ENCODE measurements at places on chromosomes 5 and 9.

GRCh38 chr5:120771202-120771601, 307.1 kb downstream of the PRR16 start:
- DNase-seq: no peak

DNA sequence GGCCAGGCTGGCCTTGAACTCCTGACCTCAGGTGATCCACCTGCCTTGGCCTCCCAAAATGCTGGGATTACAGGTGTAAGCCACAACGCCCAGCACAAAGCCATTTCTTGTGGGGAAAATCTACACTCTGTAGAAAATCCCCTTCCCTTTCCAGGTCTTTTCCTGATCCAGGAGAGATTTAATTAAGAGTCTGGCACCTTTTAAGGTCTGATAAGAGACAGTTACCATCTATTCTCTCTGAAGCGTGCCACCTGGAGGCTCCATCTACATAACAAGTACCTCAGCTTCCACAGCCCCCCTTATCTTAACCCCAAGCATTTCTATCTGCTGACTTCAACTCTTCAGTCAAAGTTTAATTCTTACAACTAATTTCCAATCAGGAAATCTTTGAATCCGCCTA, 71.4 kb upstream of the CDK20 start:
- DNase-seq: no peak

DNA sequence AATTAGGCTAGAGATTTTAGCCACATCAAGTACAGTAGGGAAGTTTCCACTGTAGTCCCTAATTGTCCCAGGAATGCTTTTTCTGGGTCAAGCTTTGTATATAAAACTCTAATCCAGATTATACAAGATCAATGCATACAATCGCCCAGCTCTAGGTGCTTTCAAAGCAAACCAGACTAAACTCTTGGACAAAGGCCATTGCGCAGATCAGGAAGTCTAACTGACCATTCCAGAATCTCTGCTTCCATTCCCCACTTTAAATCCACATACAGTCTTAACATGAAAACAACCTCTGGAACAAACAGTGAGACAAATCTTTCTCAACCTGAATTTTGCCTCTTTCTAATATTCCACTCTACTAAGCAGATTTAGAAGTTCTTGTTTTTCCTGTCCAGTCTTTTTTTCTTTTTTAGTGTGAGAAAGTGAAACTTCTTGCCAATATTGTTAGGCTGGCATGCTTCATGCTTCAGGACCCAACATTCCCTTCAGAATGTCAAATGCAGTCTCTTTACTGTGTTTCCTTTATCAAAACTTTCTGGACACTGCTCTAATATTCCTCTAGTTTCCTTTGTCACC, 76.1 kb downstream of the ITGA1 start:
- DNase-seq: no peak

GRCh38 chr5:22541037-22541436, 312.1 kb downstream of the CDH12 start:
- no peak for DNase-seq

DNA sequence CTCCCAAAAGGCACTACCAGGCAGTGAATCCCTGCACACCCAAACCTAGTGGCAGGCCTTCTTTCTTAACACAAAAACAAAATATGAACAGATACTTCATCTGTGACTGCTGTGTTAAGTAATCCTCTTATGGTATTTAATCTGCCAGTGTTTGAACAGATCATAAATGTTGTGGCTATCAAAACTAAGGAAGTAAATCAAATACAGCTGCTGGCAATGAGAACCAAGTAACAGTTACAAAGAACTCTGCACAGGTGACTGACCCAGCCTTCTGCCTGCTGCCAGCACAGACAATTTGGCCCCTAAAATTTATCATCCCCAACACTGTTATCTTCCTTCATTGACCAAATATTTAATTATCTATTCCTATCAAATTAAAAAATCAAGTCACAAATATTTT, 78.0 kb downstream of the GNAQ start:
- no peak for DNase-seq

GRCh38 chr5:173885475-173886010, 2.6 kb upstream of the CPEB4 start:
- no peak for DNase-seq

DNA sequence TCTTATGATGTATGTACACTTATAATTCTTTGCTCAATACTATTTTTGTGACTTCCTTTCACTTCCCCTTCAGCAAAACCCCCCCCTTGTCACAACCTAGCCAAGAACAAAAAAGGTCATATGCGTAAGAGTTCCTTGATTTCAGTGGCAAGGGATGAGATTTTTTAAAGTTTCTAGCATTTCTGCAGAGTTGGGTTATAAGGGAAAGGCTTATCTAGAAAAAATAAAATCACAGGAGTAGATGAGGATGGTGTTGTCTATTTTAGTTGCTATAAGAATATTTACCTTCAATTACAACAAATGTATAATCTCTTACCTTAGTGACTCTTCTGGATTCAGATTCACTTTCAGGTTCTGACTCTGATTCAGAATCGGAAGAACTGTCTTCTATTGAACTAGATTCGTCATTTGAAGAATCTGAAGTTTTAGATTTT, 184.6 kb downstream of the AP3B1 start:
- DNase-seq: no peak

DNA sequence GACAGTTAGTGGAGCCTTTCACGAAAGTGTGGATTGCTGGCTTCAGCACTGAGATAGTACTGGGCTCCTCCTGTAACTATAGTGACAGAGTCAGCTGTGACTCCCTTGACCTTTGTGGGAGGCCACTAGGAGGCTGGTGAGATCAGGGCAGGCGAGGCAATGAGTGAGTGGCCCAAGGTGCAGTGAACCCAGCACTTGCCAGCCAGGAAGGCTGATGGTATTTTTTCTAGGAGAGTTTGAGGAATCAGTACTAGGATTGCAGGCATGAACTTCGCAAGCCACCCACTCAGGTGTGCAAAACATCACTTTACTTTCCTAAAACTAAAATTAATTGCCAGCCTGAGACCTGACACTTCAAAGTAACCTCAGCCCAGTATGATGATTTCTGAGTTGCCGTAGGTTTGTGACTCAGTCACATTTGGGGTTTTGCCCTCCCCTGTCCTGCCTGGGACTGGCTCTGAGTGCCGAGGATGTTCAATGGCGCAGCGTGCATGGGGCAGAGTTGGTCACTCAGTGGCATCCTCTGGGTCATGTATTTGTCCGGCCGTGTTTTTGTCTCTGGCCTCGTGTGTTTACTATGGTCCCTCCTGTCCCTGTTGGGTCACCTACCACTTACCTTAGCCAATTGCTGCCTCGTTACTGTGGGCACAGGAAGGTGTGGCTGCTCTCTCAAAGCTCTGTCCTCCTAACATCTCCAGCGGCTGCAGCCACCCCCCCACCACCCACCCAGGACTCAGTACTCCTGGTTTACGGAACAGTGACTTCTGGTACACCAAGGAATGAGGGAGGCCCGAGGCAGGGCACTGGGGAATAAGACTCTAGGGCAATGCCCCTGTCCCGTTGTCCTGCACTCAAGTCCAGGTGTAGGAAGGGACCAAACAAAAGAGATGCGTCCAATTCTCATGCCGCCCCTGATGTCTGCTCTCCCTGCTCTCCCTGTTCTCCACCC, 67.2 kb downstream of the IL31RA start:
- no peak for DNase-seq

DNA sequence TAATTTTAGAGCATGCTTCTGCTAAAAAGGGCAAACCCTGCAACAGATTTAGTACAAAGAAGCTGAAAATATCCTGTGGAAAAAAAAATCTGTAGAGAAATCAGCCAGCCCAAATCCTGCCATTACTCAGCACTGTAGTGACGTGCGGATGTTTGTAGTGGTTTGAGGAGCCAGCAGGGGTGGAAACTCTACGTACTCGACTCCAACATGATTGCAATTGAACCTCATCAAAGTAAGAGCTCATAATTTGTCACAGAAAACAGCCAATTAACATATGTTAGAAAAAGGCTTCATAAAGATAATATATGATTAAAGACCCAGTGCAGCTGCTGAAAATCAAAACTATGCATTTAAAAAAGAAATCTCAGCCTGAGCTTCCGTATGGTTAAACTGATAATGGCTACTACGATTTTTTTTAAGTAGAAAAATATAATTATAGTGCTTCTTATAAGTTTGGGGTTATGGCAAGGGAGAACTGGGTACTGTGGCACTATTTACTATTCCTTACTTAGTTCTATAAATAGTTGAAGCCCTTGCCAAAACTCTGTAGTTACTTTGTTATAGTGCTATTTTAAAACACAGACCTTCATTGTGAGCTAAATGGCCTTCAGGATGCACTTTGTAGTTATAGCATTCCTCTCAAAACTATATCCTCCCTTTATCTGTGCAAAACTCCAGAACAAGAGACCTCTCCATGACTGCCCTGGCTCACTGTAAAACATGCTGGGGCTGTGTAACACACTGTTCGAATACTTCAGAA, 49.4 kb downstream of the MEF2C start:
- DNase-seq: no peak

Data from stimulated activated CD4-positive, alpha-beta T cell treated with anti-CD3 and anti-CD28 coated beads, Interleukin-15, amount 100 ng/mL, for 1 hour (primary cell).